ENCODE measurements at places on chromosomes 1 and 21.

DNA sequence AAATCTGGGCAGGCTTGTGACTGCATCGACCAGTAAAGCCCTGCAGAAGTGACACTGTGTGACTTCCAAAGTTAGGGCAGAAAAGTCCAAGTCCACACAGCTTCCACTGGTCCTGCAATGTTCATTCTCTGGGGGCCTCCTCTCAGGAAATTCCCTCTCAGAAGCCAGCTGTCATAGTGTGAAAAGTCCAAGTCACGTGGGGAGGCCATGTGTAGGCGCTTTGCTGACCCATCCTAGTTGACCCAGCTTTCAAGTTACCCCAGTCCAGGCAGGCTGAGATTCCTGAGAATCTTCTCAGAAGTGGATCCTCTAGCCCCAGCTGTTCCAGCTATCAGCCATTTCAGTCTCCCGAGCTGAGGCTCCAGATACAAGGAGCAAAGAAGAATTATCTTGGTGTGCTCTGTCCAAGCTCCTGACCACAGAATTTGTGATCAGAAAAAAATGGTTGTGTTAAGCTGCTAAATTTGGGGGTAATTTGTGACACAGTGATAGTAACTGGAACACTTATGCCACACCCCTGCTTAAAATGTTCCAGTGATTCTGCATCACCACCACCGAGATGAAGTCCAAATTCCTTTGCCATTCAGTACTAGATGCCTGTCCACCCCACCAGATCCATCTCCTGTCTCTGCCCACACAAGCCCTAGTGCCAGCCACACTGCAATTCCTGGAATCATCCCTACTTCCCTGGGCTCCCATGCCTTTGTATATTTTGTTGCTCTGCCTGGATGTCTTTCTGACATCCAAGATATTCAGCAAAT lies 2.5 kb upstream of the STUM start:
- no peak for DNase-seq

DNA sequence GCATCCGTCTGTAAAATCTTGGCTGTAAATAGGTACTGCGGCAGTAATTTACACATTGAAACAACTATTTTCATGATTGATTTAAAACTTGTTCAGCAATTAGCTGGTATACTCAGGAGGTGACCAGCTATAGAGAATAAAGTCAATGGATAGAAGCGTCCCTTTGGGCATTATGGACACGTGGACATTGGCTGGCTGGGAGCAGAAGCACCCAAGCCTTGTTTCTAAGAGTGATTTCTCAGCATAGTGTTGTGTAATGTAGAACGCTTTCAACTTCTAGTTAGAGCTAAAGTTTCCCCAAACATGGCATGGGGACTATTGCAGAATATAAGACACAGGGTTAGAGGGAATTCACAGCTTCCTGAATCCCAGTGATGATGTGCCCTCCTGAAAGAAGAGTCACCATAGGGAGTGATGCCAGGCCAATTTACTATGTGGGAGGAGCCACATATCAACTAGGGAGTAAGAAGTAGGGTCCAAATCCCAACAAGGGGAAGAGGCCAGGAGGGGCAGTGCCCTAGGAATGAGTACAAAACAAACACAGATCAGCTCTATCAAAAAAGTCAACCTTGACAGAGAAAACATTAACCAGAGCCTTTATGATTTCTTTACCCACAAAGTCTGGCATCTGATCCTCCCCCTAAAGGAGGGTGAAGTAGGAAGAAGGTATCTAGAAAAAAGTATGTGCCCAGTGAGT lies 92.7 kb downstream of the SUSD4 start:
- DNase-seq = no peak

GRCh38 chr1:37474697-37475379 lies 458 bp downstream of the ZC3H12A start:
- no peak for DNase-seq

DNA sequence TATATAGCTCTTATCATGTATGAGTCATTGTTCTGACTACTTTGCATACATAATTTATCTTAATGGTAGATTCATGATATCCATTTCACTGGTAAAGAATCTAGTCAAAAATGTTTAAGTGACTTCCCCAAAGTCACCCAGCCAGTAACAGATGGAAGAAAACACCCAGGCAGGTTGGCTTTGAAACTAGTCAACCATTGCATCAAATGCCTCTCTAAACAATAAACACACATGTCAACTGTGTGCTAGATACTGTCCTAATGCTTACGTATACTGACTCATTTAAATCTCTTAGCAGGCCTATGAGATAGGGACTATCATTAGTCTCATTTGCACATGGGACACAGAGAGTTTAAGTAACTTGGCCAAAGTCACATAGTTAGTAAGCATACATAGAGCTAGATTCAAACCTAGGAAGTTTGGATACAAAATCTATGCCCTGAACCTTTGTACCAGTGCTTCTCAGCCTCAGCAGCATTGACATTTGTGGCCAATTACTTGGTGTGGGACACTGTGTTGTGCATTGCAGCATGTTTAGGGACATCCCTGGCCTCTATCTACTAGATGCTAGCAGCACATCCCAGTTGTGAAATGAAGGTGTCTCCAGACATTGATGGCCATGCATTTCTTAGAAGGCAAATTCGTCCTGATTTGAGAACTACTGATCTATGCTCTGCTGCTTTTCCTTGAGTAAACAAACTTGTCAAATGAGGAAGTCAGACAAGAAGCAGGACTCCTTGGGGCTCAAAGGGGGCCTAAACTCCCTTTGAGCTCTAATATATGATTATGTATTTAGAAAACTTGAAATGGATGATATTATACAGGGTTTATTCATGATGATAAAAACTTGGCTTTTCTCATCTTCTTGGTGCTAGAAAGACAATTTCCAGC lies 316.3 kb downstream of the KCNH1 start:
- no peak for DNase-seq

DNA sequence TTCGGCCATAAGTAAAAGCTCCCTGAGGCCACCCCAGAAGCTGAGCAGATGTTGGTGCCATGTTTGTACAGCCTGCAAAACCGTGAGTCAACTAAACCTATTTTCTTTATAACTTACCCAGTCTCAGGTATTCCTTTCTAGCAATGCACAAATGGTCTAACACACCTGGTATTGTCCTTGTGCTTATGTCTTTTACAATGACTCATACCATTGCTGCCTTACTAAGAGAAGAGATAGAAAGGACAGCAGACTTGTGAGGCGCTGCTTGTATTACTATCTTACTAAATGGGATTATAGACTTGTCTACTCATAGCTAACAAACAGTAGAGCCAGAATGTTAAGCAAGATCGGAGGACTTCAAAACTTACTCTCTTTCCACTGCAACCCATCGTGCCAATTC lies 18.5 kb upstream of the CYYR1 start:
- no peak for DNase-seq

DNA sequence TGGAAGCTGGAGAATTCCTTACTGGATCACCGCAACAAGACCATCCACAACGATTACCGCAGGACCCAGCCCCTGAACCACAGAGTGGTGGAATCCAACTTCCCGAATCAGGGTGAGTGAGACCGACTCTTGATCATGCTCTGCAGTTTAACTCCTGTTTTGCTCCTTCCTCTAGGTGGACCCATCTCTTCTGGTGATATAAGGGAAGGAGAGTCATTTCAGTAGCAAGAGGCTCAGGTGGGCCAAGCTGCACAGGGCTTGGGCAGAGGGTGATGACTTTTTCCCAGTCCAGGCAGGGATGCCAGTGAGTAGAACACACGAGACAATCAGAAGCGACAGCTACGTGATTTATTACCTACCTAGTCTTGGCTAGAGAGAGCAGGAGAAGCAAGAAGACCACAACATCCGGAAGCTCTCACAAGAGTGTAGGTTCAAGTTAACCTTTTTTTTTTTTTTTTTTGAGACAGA lies 25.2 kb downstream of the CA6 start:
- peak; percentile 42 for DNase-seq

DNA sequence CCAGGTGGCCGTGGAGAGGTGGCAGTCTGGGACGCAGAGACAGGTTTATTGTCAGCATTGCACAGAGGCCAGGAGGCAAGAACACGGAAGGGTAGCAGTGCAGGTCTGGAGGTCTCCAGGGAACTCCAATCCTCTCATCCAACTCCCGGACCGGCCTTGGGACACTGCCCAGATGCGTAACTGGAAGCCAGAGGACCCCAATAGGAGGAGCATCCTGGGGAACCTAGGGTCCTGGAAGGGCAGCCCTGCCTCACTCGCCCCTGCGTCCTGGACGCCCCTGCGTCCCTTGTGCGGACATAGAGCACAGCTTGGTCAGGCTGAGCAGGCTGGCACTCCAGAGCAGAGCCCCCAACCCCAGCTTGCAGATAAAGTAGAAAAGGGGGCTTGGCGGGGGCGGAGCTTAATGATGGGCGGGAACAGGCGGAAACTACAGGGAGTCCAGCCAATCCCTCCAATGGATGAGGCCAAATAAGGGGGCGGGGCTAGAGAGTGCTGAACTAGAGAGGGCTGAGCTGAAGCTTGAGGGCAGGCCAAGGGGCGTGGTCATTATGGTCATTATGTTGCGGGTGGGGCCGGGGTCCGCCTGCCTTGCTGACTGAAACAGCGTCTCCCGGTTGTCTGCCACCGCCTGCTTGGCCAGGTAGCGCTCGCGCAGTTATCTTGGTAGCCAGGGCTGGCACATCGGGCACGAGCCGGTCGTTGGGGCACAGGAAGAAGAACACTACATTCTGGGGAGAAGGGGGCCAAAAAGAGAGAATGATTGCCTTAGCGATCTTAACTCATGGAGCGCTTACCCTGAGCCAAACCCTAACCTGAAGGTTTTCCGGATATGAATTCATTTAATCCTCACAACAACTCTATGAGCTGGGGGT lies 3.7 kb upstream of the ARHGEF19 start:
- DNase-seq = peak; percentile 69

GRCh38 chr1:2412395-2412772 lies at the start of gene PEX10:
PEX10 (minus strand) TSS chr1:2412564; CDS start chr1:2412502, 62 bp downstream.
- DNase-seq = peak; percentile 100

DNA sequence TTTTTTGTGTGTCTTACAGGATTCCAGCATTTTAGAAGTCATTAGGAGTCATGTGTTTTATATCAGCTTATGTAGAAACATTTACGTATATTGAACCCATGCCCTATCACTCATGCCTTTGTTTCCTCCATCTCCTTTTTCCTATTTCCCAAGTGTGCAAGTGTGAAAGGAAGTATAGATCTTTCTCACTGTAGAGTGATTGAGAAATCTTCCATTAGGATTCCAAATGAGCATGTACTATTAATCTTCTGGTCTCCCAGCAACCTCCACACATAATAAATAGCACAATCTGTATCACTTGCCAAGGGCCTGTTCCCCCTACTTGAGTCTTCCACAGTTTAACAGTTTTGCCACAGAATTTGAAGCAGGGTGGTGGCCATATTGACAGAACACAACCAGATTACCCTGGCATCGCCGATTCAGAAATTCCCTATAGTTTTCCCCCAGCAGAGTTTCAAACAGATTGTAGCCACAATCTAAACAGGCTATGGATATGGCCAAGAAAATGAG lies 1052.8 kb downstream of the TTLL7 start:
- DNase-seq = no peak

DNA sequence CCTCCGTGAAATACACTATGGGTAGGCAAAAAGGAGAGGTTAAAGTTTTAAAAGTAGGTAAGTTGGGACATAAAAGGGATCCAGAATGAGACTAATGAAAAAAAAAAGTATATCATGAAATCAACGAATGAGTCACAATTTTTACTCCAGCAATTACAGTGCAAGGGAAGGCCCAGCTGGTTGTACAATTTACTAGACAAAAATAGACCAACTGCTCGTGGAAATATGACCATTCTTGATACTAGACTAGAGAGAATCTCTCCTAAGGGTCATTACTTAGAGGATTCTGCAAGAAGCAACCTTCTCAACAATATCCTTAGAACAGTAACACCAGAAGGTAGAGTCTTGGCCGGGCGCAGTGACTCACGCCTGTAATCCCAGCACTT lies 55.1 kb upstream of the EFHD2 start:
- DNase-seq = no peak

DNA sequence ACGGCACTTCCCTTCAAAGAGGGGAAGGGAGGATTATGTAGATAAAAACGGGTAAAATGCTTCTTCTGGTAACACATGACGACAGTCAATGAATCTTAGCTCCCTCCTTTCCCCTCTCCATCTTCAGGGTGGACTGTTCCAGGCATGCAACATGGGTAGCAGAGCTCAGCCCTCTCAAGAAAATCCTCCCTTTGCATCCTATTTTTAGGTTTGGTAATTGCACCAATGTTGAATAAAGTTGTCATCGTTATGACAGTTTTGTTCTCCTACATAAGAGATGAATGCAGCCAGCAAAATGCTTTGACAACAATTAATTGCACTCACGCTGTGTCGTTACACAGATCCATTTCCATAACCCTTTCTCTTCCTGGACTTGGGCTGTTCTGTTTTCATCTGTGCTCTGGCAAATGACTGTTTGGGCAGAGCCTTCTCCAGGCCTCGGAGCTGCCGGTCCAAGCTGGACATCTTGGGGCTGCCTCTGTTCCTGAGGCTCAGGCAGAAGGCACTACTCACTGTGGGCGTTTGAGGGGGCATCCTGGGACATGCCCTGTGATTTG lies 127.6 kb downstream of the CNIH3 start:
- DNase-seq = no peak

GRCh38 chr1:162666006-162666645 lies 33.9 kb downstream of the DDR2 start:
- no peak for DNase-seq

DNA sequence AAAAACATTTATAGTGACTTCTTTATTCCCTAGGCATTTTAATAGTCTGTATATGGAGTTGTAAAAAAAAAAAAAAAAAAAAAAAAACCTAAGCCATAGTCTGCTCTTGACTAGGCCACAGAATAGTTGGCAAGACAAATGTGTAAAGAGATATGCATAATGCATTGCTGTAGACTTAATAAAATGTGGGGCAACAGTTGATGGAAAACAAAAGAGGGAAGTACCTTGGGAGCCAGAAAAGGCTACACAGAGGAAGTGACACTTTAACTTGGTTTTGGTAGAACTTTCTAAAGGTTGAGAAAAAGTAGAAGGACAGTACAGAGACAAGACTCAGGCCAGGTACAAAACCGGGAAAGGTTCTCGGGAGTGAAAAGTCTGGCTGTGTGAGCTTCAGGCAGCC lies 802.9 kb upstream of the ADAMTS5 start:
- no peak for DNase-seq

DNA sequence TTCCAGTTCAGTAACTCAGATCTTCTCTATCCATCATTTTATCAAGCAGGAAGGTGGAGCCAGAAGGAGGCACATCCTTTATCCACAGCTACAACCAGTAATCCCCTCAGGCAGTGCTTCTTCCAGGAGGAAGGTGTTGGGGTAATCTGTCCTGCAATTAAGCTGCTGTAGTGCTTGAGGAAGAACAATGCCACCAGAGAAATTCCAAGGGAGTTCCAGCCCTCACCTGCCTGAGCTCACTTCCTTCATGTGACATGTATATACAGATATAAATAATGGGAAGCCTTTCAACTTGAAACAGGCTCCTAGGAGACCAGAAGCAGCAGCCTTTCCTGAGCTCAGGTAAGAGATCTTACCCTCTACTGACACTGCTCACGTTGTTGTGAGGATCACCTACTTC lies 2.2 kb upstream of the IL20 start:
- DNase-seq = no peak
